Stimulated activated CD4-positive, alpha-beta T cell treated with anti-CD3 and anti-CD28 coated beads, Interleukin-1b, Interleukin-23, amount 100 ng/mL, for 24 hours (primary cell): ENCODE measurements at places on chromosomes 16 and 17.

DNA sequence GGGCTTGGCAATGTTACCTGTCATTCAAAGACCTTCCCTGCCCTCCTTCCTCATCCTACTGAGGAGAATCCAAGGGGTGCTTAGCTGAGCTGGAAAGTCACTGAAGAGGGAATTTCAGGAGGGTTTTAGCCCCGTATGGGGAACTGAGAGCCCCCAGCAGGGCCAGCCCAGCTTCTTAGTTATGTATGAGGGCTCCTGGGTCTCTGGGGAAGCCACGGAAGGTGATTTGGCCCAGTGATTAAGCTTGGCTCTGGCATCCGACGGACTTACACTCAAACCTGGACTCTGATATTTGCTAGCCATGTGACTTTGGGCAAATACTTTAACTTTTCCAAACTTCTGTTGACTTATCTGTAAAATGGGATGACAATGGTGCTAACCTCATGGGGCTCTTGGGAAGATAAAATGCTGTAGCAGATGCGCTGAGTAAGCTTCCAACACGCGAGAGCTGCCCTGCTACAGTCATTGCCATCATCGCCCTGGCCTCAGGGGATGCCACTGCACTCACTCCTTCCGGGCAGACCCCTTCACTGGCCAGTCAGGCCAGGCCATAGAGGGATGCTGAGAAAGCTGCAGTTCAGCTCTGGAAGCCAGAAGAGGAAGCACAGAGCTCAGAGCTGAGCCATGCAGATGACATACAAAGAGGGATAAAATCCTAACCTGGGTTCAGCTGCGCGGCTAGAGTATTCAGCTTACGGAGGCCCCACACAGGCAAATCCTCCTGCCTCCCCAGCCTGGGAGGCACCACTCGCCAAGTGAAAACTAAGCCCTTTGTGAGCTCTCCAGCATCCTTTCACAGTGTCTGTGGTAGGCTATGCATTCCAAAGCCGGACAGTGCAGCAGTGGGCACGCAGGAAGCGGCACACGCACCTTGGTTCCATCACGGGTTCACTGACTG, 44.9 kb upstream of the PIK3R6 start:
- no peak for DNase-seq

DNA sequence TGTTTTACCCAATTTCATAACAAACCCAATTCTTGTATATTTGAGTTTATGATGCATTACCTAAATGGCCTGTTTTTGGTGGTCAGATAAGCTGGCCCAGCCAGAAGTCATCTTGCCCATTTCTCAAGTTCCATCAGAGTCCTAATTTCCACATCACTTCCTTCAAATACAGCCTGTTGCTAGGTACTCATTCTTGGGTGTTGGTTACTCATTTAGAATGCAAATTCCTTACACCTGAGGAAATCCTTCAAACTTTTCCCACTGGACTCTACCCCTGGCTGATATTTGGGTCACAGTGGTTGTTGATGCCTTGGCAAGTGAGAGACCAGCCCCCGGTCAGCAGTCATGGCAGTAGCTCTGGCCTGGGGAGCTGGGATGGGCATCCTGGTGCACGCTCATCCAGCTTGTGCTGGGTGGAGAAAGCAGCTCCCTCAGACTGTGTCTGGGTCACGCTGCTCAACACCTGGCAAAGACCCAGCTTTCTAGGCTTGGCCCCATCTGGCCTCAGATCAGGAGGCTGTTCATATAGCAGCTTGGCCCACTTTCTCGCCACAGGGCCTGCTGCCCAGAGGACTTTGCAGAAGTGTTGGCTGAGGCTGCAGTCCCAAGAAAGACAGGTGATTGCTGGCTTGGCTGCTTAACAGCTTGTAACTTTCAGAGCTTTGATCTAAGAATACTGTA, 25.8 kb downstream of the WSB1 start:
- no peak for DNase-seq

- no peak for DNase-seq
Measured at GRCh38 chr16:88936556-88937205, 40.3 kb downstream of the CBFA2T3 start.

GRCh38 chr17:27481327-27481726, 25.1 kb downstream of the KSR1 start:
- no peak for DNase-seq

DNA sequence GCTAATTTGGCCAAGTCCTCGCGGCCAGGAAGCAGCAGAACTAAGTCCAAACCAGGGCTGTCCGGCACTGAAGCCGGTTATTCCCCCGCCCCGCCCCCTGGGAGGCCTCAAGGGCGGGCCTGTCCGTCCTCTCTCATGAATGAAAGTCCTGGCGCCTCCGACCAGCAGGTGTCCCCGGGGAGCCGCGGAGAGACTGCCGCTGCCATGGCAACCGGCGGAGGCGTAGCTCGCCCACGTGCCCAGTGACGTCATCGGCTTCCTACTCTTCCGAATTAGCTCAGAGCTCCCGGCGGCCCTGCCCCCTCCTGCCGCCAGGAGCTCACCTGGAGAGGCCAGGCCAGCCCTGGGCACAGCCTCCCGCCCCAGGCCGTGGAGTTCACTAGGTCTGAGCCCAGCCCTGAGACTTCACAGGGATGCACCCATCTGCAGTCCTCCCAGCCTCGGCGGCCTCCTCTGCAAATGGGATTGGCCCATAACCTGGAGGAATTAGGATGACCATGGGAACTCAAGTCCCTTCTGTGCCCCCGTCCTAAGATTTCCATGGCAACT, 1.3 kb downstream of the SPATA2L start:
- peak; percentile 97 for DNase-seq

DNA sequence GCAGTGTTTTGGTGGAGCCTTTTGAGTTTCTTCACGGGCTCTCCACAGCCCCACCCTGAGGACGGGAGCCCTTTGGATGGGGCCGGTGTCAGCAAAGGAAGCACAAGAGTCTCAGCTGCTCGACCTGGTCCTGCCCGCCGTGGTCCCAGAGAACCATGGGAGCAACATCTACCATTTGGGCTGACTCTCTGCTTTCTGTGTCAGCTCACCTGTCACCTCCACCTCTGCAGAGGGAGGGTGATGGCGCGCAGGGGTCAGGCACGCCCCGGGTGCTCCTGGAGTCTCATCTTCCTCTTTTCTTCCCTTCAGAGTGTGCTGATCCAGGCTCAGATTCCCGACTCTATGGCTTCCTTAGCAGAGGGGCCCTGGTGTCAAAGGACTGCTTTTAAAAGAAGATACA, 171.7 kb downstream of the LAT start:
- no peak for DNase-seq

- DNase-seq = no peak
Measured at GRCh38 chr16:72853575-72854266, 194.2 kb downstream of the ZFHX3 start.

- no peak for DNase-seq
Measured at GRCh38 chr17:35161281-35161761, 13.7 kb downstream of the UNC45B start.

DNA sequence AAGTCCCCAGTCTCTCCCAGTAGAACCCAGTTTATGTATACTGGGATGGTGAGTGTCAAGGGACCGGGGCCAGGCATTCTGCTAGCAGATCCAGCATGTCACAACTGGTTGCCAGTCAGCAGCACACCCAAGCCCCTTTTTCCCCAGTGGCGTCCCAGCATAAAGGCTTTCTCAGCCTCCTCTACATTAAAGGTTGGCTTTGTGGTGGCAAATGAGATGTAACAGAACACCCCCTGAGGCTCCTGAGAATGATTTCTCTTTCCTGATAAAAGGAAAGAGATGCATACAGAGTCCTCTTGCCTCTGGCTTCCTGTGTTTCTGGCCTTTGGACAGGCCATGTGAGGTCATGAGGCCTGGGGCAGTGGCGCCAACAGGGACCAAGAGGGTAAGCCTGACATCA, 27.9 kb downstream of the IRX6 start:
- DNase-seq = no peak

- DNase-seq = no peak
Measured at GRCh38 chr17:21392266-21392665, 16.1 kb downstream of the KCNJ12 start.

DNA sequence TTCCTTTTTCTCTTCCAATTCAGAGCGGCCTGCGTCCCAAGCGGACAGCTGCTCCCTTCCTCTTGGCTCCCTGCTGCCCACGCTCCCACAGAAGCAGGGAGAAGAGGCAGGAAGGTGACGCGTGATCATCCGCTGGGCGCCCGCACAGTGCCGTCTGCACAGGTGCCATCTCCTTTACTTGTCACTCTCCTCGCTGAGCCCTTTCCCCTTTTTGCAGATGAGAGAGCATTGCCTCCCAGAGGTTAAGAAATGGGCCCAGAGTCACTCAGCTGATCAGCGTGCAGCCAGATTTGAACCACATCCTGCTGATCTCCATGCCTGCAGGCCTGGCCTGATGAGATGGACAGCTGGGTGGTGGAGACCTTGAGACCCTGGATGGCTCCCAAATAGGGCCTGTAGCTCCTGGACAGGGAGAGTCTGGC, 299.8 kb downstream of the SEC14L1 start:
- no peak for DNase-seq

DNA sequence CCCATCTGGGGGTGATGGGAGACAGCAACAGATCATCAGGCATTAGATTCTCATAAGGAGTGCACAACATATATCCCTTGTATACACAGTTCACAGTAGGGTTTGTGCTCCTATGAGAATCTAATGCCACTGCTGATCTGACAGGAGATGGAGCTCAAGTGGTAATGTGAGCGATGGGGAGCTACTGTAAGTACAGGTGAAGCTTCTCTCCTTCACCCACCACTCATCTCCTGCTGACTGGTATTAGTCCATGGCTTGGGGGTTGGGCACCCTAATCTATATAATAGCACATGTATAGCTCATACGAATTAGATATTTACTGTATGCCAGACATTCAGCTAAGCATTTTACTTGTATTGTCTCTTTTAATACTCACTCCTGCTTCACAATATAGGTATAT, 101.7 kb downstream of the MAP2K6 start:
- DNase-seq = no peak

- peak; percentile 43 for DNase-seq
Measured at GRCh38 chr16:11407047-11407982, 62.1 kb downstream of the RMI2 start.

- no peak for DNase-seq
Measured at GRCh38 chr17:57626520-57627210, 118.4 kb downstream of the CCDC182 start.

- no peak for DNase-seq
Measured at GRCh38 chr17:9151091-9151490, 129.8 kb downstream of the NTN1 start.

DNA sequence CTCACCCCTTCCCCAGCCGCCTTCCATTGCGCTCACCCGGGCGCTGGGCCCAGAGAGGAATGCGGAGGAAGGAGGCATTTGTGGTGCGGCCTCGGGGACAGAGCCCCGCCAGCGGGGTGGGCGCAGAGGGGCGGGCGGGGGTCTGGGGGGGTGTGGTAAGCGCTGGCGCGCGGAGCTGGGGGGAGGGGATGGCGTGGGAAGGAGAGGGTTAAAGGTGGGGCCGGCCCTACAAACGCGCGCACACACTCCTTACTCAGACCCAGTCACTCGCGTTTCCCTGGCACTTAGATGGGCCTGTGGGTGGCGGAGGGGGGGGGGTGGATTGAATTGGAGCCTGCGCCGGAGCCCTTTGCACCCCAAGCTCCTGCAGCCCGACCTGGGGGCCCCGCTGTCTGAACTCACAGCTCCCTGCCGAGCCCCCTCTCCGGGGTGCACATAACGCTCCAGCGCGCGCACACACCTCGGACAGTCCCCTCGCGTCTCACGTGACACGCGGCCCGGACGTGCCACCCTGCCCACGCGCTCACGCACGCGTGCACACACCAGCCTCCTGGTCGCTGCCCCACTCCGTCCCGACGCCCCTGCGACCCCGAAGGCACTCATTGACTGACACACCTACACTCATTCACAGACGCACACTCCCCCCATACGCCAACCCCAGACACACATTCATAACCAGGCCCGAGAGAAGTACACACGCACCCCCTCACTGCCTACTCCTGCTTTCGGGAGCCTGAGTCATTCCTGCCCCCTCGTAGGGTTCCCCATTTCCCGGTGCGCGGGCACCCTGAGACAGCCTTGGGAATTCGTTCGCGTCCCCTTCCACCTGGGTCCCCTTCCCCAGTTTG, 844 bp downstream of the TBKBP1 start:
- peak; percentile 50 for DNase-seq

DNA sequence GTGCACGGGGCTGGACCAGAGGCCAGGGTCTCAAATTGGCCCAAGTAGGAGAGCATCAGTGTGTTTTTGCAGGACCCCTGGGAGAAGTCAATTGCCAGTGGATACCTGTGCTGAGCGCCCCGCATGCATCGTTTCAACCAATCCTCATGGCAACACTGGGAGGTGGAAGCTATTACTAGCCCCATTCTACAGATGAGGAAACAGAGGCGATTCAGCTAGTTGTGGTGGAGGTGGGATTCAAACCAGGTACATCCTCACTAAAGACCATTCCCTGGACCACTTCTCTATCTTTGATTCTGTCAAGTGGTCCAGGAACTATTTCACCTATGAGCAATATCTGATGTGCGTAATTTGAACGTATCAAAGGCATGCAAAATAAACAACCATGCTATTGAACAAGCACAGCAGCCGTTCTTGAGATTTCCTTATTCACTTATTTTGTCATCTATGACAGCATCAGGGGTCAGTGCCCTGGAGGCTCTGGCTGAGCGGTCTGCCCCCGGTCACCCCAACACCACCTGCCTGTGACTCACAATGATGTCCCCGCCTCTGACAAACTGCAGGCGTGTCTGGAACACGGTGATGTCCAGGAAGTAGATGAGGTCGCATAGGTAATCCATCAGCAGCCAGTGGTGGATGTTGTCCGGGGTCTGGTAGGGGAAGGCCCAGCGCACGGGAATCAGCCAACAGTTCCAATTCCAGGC, 54.0 kb downstream of the CNGB1 start:
- DNase-seq = no peak

- DNase-seq = no peak
Measured at GRCh38 chr16:68244481-68244902, 681 bp upstream of the PLA2G15 start.

GRCh38 chr17:5661491-5662125, 77.3 kb upstream of the NLRP1 start:
- no peak for DNase-seq

DNA sequence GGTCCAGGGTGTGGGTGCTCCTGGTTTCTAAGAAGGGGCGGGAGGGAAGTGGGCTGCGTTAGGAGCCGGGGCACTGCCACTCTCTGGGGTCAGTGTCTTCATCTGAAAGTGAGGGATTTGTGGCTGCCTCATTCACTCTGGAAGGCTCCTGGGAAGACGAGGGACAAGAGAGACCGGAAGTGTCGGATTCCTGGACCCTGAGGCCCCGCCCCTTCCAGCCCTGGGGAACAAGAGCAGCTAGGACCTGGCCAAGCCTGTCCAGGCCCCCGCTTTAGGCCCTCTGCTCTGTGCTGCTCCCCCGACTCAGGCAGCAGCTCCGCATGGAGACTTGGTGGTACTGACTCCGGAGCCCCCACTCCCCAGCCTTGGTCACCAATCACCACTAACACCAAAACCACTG, 6.5 kb downstream of the LGALS3BP start:
- no peak for DNase-seq
